Effector memory CD8-positive, alpha-beta T cell (primary cell): ENCODE measurements at places on chromosomes 6 and 20.

DNA sequence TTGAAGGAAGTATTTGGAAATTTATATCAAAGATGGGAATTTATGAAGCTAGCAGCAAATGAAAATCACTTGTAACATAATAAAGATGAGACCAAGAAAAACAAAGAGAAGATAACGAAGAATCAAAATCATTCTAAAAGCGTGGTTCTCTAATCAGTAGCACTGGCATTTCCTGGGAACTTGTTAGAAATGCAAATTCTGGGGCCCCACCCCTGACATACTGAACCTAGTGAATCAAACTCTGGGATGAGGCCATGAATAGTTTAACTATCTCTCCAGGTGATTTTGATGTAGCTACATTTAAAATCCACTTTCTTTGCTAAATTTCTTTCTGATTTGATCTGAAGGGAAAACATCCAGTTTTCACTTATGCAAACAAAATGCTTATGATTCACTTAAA lies 1075.6 kb downstream of the HACE1 start:
- no peak for DNase-seq

- no peak for DNase-seq
These were observed 190.8 kb upstream of the BMP2 start for GRCh38 chr20:6576726-6577125.

DNA sequence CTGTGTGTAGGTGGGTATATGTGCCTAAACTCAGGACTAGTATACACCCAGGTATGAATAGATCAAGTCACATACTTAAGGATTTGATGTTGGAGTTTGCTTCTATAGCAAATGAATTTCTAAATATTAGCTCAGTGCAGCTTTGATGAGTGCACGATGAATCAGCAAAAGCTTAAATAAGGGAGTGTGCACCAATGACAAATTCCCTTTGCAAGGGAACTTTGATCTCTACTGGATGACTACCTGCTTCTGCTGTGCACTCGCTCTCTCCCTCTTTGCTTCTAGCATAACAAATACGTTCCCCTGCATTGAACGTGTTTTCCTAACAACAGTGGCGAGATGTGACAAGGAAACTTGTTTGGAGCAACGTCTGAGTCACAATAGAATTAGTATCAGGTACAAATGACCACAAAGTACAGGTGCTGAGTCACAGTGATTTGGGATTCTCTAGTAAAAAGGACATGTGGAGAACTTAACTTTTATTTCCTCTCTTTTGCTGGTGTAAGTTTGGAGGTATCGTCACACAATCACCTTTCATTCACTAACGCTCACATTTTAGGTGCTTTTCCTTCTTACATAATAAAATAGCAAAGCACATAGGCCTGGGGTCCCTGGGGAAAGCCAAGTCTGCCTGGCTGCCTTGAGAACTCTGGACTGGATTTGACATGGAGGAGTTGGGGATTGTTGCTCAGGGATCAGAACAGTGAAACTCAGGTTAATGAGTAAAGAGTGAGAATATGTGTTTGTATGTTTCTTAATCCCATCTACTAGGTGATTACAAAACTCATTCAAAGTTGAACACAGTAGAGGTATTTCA lies 49.7 kb downstream of the KLHL31 start:
- no peak for DNase-seq

DNA sequence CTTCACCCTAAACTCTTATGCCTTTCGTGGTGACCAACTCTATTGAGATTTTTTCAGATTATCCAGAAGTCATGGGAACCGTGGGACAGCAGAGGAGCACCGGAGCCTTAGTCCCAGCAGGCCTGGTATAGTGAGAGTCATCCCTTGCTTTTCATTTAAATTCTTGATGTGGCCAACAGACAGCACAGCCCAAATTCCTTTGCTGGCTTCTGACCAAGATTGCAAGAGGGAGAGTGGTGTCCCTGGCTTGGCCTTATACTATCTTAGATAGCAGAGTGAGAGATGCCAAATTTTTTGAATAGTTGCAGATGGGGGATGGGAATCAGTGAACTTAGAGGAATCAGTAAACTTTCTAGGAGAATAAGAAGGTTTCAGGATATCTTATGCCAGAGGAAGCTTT lies 7.8 kb downstream of the STX11 start:
- DNase-seq = no peak

DNA sequence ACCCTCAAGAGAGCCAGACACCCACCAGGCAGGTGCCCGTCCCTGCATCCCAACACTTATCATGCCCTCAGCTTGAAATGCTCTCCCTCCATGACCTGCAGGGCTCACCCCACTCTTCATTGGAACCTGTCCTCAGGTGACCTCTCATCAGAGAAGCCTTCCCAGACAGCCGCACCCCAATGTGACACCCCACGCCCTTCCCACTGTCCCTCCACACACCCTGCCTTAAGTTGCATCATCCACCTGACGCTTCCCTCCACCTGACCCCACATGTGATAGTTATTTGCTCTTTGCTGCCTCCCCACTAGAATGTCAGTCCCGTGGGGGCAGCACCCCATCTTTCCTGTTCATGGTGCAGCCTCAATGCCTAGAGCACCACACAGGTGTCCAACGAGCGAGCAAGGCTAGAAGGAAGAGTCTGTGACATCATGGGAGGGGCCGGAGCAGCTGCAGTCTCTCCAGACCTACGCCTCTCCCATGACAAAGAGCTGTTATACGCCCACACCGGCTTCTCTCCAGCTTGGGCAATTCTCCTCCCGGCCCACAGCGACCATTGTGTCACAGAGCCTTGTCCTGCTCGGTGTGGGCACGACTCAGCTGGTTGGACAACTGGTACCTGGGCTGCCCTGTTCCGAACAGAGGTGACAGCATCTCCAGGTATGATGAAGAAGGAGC lies 58.2 kb downstream of the NFATC2 start:
- DNase-seq = no peak

DNA sequence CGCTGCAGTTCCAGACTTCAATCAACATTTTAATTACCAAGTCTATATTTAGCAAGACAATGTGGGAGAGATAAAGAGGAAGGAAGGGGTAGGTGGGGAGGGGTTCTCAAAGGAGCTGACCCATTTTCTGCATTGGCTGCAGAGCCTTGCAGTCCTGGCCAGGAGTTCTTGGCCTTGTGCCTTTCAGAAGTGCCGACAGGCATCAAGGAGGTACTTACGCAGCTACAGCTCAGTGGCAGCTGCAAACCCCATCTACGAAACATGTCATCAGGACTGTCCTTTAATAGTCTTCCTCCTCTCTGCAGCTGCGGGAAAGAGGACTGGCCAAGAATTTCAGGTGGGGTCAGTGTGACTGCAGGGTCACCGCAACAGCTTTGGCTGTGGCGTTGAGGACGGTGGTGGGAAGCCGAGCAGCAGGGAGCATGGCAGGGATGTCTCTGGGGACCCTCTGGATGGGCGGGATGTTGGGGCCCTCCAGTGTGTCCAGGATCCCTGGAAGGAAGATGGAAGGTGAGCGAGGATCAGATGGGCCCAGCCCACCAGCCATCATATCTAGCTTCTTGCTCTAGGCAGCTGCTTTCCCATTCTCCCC lies 1.8 kb upstream of the LRRC73 start:
- no peak for DNase-seq

DNA sequence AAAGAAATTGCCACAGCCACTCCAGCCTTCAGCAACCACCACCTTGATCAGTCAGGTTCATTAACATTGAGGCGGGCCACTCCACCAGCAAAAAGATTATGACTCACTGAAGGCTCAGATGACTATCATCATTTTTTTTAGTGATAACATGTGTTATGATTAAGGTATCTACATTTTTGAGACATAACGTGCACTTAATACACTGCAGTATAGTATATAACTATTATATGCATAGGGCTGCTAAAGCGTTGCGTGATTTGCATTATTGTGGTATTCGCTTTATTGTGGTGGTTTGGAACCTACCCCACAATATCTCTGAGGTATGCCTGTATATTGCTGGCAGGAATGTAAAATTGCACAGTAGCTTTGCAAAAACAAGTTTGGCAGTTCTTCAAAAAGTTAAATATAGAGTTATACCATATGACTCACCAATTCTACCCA lies 6.8 kb upstream of the RIPK1 start:
- DNase-seq = no peak

- no peak for DNase-seq
These were observed 8.5 kb upstream of the SOD2 start for GRCh38 chr6:159701413-159701999.

DNA sequence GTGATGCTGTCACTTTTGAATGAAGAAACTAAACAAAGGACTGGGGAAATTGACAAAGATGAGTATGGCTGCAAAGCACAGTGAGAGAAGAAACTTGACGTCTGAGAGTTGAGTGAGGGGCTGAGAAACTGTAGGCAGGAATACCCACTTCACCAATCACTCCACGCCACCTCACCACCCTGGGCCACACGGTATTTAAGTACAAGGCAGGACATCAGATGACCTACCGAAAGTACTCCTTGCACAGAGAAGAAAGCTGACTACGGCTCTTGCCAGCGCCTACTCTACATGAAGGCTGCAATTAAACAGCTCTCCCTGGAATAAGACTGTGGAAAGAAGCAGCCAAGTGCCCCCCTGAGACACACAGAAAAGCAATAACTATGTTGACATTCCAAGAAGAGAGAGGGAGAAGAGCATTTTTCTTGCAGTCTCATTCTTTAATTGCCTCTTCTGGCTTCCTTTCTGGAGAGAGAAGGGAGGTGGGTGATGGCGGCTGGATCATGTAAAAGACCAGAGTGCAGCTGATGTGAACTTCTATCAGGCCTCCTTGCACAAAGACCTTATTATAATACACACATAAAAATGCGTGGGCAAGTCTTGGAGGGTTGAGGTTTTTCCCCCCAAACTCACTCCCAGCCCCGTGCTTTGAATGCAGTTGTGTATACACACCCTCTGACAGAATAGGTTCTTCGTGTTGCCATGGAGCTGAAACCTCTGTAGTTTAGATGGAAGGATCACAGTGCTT lies 44.6 kb downstream of the HIVEP2 start:
- DNase-seq = no peak

DNA sequence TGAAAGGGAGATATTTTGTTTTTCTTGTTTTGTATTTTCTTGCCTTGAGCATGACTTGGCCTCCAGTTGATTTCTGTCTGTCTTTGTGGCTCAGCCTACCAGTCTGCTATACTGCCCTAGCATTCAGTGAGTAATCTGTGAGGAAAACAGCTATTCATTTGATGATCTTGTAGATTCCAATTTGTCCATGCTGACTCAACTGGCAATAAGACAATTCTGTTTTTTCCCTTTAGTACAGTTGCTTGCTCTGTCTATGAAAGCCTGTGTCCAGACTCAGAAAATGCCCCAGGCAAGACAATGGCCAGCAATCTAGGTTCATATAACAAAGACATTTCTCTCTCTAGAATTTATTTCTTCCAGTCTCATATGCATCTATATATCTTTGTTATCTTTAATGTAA lies 10.9 kb upstream of the SOX4 start:
- no peak for DNase-seq
